A172 (cell line): ENCODE measurements at places on chromosomes 7 and 10. TPM values are rescaled to one million over a fixed set of nuclear protein-coding genes. Genes with fewer than 3 reads are reported as not detected.
A peak's percentile ranks its signal among the peaks of the same experiment; 100 is the strongest.

Gene FFAR4
- total RNA-seq = not detected in 2 replicates

DNA sequence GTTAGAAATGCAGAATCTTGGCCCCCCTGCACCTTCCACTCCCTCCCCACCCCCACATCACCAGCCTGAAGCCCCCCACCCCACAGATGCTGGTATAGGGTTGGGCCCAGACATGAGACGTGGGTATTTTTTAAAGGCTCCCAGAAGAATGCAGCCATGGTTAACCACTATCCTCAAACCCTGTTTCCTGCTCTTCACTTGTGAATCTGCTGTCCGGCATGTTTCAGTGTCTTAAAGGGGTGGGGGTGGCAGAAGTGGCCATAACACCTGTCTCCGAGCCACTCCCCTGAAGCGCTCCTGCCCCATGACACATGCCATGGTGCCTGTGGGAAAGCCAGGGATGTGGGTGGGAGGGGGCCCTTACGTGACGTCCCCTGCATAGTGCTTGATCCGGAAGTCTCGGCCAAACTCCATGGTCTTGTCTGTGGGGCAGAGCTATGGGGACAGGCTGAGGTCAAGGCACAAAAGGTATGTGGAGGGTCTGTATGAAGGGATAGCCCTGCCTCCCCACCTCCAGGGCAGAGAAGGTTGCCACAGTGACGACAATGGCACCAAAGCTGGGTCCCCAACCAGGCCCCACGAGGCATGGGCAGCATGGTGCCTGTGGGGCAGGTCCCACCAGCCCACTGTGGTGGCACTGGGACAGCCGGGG lies 9.6 kb downstream of the MYO1G start:
- DNase-seq = no peak

DNA sequence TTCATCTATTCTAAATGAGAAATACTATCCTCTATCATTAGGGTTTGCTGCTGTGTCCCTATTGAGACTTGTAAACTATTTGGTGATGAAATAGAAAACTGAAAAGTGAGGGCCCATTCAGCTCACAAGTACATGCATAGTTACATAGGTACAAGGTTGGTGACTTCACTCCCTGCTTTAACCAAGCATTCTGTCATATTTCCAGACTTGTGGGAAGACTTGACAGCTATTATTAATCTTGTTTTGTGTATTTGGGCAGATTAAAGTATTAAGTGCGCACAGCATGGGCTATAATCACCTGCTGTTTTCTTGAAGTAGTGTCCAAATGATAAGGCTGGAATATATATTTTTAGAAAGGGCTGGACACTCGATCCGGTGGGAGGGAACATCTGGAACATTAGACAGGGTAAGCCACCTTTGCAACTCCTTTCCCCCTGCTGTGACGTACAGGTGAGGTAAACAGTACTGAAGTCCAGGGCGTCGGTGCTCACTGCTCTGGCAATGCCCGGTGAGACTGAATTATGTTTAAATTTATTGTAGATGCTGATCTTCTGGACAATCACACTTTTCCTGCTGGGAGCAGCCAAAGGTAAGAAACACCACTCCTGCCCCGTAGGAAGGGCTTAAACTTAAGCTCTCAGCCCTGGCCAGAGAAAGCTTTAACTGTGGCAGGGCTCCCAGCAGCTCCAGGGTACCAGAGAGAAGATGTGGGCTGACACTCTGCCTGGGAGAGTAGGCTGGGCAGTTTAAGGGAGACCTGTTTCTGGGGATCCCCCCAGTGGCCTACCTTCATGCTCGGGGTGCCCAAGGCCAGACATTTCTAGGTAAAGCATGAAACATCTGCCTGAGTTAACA lies at the start of gene PNLIPRP1:
TSS of gene PNLIPRP1 (plus strand) at position 370 of the 855 bp plus-strand sequence. CDS start at position 541, 171 bp downstream.
- no peak for DNase-seq

DNA sequence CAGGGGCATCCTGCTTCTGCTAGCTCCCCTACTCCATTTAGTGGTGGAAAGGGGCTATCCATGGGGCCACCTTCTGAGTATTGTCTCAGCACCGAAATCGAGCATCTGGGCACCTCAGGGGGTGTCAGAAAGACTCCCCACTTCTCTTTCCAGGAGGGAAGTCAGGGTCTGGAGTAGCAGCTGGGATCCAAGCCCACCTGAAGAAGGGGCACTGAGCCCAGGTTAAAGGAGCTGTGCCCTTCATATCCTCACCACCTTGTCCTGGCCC lies 2.6 kb downstream of the FLNC start:
- DNase-seq = no peak

- DNase-seq = peak; percentile 79
Observed at GRCh38 chr7:116512520-116513188, 12.2 kb upstream of the CAV1 start.
